ENCODE measurements at places on chromosomes 2 and 18.

GRCh38 chr18:10518595-10519255 is 7.1 kb upstream of the NAPG start:
- DNase-seq = no peak

- DNase-seq = no peak
Measured at GRCh38 chr2:12081481-12082210, 335.2 kb downstream of the LPIN1 start.

DNA sequence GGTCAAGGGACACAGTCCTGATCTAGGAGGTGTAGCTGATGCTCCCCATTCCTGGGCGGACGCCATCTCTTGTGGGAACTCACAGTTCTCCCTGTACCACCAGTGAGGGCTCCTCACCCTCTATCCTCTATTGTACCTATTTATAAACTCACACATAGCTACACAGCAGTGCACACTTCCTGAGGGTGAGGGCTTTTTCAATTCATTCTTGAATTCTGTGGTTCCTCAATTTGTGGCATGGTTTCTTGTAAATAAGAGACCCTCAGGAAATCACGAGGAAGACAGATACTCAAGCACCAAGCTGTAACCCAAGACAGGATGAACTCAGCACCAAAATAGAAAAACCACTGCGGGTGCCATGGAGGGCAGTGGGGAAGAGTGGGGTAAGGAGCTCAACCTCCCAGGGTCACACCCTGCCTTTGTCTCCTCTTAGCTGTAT is 245.9 kb upstream of the PXDN start:
- DNase-seq = no peak

DNA sequence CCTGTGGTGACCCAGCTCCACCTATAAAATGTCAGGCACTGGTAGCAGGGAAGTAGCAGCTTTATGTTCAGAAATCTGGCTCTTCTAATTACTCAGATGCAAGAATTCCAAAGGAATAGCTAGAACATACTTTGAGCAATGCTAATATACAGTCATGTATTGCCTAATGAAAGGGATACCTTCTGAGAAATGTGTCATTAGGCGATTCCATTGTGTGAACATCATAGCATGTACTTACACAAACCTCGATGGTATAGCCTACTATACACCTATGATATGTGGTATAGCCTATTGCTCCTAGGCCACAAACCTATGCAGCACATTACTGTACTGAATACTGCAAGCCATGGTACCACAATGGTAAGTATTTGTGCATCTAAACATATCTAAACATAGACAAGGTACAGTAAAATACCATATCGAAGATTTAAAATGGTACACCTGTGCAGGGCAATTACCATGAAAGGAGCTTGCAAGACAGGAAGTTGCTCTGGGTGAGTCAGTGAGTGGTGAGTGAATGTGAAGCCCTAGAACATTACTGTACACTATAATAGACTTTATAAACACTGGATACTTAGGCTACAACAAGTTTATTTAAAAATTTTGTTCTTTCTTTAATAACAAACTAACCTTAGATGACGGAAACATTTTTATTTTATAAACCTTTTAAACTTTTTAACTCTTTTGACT is 50.3 kb upstream of the ETAA1 start:
- DNase-seq = no peak

DNA sequence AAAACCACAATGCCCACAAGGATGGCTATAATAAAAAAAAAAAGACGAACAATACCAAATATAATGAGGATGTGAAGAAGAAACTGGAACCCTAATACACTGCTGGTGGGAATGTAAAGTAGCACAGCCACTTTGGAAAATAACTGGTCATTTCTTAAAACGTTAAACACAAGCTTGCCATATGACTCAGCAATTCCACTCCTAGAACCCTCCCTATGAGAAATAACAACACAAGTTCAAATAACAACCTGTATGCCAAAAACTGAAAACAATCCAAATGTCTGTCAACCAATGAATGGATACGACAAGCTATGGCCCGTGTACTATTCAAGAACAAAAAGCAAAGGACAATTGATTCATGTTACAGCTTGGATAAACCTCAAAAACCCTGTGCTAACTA is 7.0 kb upstream of the ALPK2 start:
- DNase-seq = no peak

- no peak for DNase-seq
Measured at GRCh38 chr2:234823877-234824376, 127.9 kb upstream of the SH3BP4 start.

- DNase-seq = no peak
Measured at GRCh38 chr2:5703166-5703565, 11.0 kb downstream of the SOX11 start.

GRCh38 chr18:44134447-44134846 is 546.2 kb upstream of the SETBP1 start:
- no peak for DNase-seq

GRCh38 chr18:51132256-51132935 is 65.1 kb downstream of the MEX3C start:
- DNase-seq = no peak

GRCh38 chr18:80154293-80154692 is 45.2 kb downstream of the ADNP2 start:
- DNase-seq = no peak

- no peak for DNase-seq
Measured at GRCh38 chr2:224426656-224427055, 24.7 kb upstream of the FAM124B start.

DNA sequence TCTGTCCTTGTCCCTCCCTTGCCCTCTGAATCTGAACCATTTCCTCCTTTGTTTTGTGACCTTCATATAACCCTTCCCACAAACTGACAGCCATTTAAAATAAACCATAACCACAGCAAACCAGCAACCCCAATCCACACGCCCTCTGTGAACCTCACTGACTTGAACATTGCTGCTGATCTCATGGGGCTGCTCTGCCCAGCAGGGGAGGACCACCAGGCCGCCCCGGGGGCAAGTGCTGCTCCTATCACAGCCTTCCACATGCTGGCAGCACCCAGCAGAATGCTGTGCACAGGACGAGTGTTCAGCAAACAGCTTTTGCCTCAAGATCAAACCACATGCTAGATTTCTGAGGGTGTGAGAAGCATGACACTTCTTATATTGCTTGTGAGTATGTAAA is 73.9 kb upstream of the UXS1 start:
- DNase-seq = no peak

- no peak for DNase-seq
Measured at GRCh38 chr18:66674286-66674685, 70.4 kb upstream of the CDH19 start.

GRCh38 chr2:182361477-182361876 is 65.4 kb downstream of the PDE1A start:
- DNase-seq = no peak

GRCh38 chr2:56523816-56524215 is 340.0 kb downstream of the CCDC85A start:
- no peak for DNase-seq

- no peak for DNase-seq
Measured at GRCh38 chr18:76672627-76673026, 149.7 kb upstream of the ZNF236 start.

DNA sequence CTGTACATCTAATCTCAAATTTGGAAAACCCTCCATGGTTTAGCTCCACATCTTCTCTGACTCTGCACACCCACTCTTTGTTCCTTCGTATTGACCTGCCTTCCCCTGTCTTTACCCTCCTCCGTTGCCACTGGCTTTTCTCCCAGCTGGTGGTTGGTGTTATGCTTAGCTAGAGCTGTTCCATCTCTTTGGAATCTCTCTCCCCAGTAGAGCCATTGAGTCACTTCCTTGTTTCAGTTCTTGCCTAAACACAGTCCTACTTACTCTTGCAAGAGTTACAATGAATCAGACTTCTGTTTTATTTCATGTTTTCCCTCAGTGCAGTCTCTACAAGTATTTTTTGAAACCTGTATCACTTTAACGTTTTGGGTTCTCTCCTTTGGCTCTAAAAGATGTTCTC is 263.9 kb downstream of the LTBP1 start:
- DNase-seq = no peak

DNA sequence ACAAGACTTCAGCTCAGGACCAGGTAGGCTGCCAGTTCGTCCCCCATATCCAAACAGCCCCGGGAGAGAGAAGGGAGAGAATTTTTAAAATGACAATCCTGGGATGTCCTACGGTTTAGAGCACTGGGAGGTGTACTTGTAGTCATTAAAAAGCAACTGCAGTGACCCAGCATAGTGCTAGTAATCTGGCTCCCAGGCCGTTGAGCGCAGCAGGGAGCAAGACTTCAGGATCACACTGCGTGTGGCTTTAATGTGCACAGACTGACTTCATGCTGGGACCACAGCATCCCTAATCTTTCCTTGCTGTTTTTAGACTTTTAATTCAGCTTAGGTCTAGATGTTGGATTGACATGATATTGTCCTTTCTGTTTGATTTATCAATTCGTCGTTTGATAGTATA is 219.3 kb upstream of the FOSL2 start:
- no peak for DNase-seq

GRCh38 chr2:42127425-42128424 is 41.4 kb upstream of the EML4 start:
- no peak for DNase-seq

DNA sequence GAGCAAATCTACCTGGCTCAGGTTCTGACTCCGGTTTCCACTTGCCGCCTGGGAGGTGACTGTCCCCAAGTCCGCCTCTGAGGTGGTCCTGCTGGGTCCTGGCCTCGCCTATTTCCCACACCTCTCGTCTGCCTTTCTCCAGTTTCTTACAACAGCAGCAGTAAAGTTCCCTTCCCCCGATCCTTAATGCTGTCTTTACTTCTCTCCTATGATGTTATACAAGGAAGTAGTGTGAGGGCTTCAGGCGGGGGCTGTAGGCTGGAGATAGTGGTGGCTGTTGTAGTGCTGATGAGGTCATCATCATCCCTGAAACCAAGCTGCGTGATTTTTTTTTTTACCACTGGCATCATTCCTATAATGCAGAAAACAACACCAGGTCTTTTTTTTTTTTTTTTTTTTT is 18.9 kb downstream of the TGIF1 start:
- DNase-seq = no peak

DNA sequence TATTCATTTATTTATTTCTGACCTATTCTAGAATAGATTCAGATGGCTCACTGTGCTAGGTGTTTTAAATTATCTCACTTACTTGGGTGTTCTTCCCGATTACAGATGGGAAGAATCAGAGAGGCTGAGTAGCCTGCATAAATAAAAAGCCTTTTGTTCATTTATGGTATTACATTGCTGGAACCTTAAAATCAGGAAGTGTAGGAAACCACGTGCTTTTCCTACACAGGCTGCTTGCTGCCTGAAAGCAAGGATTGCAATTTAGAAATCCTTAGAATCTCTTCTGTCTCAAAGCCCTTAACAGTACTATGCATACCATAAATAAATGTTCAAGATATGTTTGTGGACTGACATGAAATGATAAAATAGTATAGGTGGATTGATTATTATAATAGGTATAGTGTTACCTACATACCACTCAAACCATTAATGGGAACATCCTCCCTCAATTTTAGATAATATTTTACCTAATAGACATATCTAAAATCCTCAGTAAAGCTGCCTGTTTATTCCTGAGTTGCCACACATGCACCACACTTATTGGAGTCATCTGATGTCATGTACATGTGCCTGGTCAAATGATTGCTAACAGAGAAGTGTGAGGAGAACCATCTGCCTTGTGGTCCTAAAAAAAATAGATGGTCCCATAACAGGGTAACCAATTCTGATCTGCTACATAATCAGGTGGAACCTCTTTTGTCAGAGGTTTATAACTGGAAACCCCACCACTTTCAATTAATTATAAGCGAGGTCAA is 73.5 kb upstream of the C2orf15 start:
- no peak for DNase-seq

DNA sequence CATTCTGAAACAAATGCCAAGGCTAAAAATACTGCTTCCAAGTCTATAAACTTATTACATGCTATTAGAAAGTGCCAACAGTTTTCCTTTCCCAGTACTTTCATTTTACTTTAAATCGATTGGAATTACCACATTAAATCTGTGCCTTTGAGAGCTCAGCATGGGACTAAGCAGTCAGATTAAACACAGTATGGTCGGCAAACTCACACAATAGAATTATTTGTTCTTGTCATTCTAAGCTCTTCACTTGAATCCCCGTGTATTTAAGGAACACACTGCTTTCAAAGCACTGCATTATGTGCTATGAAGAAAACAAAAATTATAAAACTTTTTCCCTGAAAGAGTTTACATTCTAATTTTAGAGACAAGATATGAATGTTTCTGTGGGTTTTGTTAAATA is 444.4 kb upstream of the SLC39A10 start:
- DNase-seq = no peak

- DNase-seq = no peak
Measured at GRCh38 chr18:60188958-60189357, 183.6 kb downstream of the MC4R start.

DNA sequence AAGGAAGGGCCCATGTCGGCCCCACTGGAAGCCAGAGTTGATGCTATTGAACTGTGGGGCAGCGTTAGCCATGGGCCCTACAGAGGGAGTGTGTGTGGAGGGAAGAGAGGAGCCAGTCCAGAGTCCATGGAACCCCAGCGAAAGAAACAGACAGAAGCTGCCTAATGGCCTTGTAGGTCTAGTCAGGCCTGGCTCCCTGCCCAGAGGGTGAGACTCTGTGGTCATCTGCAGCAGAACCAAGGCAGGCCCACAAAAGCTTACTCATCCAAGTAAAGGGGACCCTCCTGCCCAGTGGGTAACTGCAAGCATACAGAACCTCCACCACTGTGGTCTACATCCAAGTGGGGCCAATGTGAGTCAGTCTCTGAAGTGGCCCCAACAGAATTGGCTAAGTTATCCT is 439.8 kb downstream of the TGIF1 start:
- no peak for DNase-seq

DNA sequence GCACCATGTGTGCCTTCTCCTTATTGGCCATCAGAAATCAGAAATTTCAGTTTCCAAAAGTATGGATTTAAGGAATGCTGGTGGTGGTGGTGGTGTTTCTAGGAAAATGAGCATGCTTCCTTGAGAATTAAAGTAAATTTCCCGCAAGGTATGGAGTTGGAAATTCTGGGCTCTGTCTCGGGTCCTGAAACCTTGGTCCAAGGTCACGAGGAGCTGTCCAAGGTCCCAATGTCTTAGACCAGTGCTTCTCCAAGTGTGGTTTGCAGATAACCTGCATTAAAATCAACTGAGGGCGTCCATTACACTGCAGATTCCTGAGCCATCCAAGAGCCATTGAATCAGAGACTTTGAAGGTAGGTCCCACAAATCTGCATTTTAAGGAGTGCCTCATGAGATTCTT is 210.9 kb upstream of the PKDCC start:
- no peak for DNase-seq

DNA sequence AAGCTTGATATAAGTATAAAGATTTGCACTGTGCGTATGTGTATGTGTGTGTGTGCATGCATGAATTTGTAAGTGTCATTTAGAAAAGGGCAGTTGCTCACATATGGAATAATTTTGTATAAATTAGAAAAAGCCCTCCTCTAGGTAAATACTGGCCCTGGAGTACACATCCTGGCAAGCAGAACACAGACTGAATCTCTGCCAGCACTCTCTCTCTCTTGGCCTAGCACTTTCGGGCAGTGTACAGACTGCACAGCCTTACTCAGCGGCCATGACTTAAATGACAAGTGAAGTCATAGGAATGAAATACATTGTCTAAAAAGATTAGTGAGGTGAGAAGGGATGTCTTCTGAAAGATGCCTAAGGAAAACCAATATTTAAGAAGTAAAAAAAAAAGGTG is 214.1 kb downstream of the RDH14 start:
- DNase-seq = no peak
